Stimulated activated CD8-positive, alpha-beta memory T cell treated with anti-CD3 and anti-CD28 coated beads, Interleukin-15, amount 100 ng/mL, for 4 hours (primary cell): ENCODE measurements at places on chromosomes 2 and 18.

- no peak for DNase-seq
These were observed 209.1 kb downstream of the TNS1 start for GRCh38 chr2:217793566-217794132.

GRCh38 chr2:213171147-213171546, 19.7 kb upstream of the IKZF2 start:
- DNase-seq: no peak

DNA sequence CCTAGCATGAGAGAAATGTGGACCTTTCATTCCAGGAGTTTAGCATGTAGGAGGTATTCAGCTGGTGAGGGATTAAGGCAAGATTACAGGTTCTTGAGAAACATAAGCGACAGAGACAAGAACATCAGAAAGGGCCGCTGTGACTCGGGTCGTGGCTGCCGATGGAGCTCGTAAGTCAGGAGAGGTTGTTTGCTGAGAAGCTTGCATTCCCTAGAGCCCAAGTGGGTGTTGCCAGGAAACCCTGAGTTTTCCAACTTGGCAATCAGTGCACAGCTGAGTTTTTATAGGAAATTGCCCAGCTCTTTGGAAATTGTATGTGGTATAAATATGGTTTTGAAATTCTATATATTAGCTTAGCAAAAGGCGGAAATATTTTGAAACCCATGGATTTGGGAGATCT, 46.4 kb upstream of the CYP1B1 start:
- no peak for DNase-seq

DNA sequence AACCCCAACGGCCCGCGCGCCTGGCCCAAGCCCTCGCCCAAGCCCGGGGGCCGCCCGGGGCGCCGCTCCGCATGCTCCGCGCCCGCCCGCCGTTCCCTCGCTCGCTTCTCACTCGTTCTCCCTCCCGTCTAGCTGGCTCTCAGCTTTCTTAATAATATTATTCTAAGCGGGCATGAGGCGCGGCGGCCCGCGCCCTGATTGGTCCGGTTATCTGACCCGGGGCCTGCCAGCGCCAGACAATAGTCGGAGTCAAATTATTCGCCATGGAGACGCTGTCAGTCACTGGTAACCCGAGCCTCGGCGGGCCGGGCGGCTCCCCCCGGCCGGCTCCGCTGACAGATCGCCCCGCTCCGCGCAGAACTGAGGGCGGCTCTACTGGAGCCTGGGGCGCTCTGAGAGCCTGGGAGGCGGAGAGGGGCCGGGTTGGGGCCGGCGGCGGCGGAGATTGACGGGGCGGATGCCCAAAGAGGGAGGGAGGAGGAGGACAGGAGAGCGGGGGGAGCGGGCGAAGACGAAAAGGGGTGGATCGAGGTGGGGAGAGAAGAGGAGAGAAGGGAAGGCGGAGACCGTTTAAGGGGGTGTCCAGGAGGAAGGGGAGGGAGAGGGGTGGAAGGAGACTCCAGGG, at the start of gene SIX2:
Gene SIX2, minus strand, starts transcription at position 150 of the 625 bp plus-strand sequence. CDS start 342 bp downstream, outside the sequence.
- DNase-seq: no peak

GRCh38 chr18:47677952-47678351, 252.5 kb downstream of the SMAD2 start:
- no peak for DNase-seq

DNA sequence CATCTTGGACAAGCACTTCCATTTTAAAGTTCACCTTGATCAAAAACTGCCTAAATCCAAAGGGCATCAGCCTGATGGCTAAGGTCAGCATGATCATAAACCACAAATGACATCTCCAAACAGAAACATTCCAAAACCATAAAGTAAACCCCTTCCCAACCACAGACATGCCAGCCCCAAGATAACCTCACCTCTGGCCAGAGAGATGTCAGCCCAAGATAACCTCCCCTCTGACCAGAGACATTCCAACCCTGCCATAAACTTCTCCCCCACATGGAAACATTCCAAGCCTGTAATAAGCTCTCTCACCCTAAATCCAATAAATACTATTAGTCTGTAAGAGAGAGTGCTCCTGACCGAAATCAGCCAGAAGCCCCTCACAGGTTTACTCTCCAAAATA, 18.6 kb upstream of the MARCO start:
- DNase-seq: no peak

DNA sequence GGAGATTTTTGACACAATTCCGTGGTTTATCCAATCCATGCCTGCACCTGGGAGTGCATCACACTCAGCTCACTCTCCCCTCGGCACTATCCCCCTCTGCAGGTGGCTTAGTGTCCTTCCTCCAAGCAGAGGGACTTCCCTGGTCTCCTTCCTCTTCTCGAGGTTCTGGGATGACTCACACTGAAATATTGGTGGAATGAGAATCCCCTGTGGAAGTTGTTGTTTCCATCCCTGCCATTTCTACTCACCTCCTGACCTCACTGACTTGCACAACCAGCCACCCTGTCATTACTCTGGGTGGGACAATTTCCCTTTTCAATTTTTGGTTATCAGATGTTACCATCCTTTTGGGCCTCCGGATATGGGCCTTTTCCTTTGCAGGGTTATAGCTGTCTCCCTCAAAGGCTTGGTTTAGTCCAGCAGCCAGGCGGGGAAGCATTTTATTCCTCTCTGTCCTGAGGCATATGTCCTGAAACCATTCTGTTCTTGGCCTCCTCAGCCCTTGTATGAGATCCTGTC, 59.9 kb downstream of the PTPRM start:
- DNase-seq: no peak

DNA sequence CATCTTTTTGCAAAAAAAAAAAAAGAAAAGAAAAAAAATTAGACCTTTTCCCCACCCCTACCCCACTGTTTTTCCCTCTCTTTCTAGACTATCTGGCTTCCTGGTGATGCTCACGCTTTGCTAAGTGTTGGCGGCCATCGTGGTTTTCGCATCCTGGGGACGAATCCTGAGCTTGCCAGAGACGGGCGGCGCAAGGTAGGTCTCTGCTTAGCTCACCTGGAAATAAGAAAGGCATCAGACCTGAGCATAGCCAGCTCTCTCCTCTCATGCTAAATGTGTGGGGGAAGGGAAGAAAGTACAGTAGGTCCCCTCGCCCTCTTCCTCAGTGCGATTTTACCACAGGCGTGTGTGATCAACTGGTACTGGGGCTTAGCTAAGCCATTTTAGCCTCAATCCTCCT, 90.5 kb downstream of the KLHL29 start:
- DNase-seq: no peak

DNA sequence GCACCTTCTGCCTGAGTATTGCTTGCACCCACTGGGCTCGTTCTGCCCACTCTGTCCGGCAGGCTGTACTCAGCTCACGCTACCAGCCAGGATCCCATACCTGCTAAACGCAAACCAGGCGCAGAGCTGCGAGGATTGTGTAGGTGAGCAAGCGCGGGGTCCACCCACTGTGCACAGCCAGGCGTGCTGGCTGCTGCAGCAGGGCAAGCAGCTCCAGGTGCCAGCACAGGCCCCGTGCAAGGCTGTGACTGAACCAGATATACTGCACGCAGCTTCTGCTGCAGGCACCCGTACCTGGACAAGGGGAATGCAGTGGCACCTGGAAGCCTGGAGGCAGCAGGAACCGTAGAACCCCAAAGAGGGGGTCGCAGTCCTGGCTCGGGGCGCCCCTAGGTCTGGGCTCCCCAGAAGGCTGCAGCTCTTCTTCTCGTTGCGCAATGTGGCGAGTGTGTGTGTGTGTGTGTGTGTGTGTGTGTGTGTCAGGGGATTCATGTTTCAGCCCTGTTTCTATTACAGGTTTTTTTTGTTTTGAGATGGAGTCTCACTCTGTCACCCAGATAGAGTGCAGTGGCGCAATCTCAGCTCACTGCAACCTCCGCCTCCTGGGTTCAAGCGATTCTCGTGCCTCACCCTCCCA, 46.1 kb upstream of the RAB1A start:
- no peak for DNase-seq

DNA sequence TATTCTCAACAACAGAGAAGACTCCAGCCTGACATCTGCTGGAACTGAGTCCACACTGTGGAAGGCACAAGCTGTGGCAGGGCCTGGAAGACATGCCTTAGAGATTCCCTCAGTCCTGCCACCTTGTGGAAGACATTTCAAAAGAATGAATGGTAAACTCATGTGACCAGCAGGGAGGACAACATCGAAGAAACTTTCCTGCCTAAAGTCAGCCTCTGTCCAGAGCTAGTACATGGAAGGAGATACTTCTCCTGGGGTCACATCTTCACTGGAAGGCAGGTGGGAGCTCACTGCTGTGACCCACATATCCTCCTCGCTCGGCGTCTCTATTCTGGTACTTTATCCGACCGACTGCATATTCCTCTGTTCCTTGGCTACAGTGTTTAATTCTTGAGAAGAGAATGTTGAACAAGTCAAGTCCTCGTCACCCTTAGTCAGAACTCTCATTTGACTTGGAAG, 59.5 kb downstream of the PUM2 start:
- no peak for DNase-seq
